Left ventricle myocardium superior (tissue), 1 donor: ENCODE measurements at places on chromosomes 12 and 14. TPM values are rescaled to one million over a fixed set of nuclear protein-coding genes. Genes with fewer than 3 reads are reported as not detected.

DNA sequence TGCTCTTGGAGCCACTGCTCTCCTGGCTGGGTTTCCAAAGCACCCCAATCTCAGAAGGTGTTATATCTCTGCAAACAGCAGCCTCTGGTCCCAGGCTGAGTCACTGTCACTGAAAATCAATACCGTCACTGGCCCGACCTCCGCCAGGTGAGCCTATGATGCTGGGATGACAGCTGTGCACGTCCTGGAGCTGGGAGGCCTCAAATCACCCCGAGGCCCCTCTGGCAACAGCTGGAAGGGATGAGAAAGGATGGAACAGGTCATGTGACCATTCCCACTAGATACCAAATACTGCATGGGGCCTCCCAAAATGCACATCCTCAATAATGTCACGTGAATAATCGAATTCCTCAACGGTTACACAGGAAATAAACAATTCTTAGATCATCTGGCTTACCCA, 190.8 kb downstream of the TTC7B start:
- DNase-seq, result no peak

MIP gene
- total RNA-seq, result not detected

DNA sequence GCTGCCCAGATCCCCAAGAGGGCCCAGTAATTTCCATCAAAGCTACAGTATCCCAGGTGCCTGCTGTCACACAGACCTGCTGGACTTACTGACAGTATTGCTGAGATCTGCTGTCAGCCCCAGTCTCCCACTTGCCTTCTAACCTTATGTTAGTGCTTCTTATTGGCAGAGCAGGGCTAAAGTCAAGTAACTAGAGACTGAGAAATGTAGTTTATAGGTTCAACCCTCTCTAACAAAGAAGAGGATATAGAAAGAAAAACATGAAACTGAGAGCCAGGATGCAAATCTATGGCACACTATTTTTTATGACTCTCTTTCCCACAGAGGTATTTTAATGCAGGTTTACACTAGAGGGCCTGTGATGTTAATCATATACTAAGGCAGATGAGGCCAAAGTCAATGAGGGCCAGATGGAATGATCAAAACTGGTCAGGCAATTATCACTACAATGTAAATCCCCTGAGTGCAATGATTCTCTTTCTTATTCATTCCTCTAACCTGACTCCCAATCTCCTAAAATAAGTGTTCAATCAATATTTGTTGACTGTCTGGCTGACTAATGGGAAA, 781.9 kb downstream of the VRK1 start:
- DNase-seq, result no peak

SIX4 gene
- total RNA-seq, result 1.6 TPM

CLEC6A gene
- not detected for total RNA-seq

ACTR10 gene
- 77.2 TPM for total RNA-seq

DNA sequence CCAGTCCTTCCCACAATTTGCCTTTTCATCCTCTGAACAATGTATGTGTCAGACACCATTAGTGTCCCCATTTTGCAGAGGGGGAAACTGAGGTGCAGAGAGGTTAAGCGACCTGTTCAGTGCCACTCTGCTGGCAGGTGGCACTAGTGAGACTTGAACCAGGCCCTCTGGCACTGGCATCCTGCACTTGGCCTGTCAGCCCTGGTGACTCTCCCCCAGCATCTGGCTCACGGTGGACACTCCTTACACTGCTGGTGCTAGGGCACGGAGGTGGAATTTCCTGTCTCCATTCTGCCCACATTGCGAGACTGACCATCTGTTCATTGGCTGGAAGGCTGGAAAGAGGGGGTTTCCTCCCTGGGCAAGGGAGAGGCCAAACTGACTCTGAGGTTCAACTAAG, 48.7 kb downstream of the CCNK start:
- no peak for DNase-seq

DNA sequence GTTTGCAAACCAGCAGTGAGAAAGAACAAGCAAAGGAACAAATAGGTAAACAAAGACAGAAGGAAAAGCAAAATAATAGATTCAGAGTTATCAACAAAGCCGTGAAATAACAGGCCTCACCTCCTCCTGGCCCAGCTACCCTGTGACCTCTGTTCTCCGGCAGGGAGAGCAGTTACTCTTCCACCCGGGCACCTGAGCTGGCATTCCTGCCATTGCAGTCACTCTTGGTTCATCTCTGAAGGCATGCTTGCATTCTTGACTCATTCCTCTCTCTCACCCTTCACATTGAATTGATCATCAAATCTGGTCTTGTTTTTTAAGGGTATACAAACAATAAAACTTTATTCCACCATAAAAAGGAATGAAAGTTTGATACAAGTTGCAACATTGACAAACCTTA, 95.1 kb downstream of the TTC8 start:
- DNase-seq, result no peak

SNAPC1 gene
- 14.5 TPM for total RNA-seq

GRCh38 chr12:92369636-92370035, 224.0 kb upstream of the BTG1 start:
- DNase-seq, result no peak

DNA sequence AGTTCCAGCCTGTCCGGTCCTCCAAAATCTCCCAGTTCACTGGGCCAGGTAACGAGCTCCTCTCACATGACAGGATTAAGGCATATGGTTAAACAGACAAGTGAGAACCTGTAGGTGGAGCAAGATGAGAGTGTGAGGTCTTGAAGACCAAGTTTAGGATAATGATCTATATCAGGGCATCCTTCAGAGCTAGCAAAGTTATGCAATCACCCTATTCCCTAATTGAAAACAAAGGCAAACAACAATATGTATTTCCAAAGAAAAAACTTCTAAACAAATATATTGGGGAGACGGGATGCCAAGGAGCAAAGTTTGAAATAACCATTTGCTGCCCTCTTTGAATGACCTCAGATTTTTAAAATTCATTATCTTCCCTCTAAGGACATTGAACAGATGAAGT, 571.2 kb downstream of the BCL11B start:
- no peak for DNase-seq

IL31 gene
- total RNA-seq, result not detected

CLEC12A gene
- 4.9 TPM for total RNA-seq

DNA sequence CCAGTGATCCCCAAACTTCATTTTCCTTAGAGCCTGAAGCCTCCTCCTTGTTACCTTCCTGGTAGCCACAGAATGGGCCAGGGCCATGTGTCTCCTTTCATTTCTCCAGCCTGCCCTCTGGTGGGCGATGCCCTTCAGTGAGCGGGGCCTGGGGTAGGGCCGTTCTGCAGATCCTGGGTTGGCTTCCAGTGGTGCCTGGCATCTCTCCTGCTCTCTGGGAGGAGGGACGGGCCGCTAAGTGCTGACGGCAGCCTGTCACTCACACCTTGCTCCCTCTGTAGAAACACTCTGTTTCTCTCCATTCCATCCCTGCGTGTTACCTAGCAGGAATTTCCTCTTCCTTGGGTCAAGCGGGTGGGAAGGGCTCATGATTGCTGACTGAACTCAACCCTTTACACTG, 232.1 kb downstream of the CACNA1C start:
- DNase-seq, result peak; percentile 90

DNA sequence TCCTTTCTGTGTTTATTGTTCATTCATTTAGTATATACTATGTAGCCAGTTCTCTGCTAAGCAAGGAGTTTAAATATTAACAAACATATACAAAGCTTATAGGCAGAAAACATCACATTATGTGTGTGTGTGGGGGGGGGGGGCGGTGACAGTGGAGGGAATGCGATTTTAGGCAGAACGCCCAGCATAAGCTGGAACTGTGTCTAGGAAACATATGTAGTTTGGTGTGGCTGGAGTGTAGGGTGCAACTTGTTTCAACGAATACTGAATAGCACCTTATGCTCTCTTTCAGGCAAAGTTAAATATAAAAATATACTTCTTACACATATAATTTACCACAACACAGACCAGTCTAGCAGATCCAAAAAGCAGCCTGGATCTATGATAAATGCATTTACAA, 980.6 kb downstream of the SLC6A15 start:
- DNase-seq, result no peak

HCAR1 gene
- total RNA-seq, result 0.12 TPM

RNASE4 gene
- 8.1 TPM for total RNA-seq

PTPN6 gene
- 6.0 TPM for total RNA-seq

PLEKHD1 gene
- total RNA-seq, result 0.37 TPM

GRCh38 chr12:107783406-107784376, 9.2 kb downstream of the ASCL4 start:
- DNase-seq, result no peak

DNA sequence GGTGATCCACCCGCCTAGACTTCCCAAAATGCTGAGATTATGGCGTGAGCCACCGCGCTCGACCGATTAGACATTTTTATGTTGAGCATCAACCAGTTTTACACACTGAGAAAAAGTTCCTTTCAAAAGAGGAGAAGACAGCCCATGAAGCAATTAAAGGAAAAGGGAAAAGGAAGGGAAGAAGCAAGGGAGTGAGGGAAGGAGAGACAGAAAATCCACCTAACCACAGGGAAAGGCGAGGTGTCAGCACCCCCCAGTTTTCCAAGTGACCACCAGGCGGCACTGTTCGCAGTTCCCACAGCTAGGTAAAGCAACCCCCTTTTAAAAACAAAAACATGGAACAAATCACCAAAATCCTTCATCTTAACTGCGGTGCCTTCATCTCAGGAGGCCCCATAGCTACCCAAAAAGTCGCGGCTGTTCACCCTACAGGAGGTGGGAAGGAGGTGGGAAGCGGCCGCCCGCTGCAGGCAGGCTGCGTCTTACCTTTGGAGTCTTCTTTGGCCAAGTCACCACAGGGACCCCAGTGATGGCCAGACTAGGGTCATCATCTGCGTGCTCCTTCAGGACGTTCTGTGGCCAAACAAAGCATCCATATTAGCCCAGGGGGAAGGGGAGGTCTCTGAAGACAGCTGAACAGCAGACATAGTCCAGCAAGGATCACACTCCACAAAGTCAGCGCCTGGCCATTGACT, 86.6 kb downstream of the KDM2B start:
- no peak for DNase-seq

GRCh38 chr14:69303086-69303485, 43.1 kb downstream of the GALNT16 start:
- DNase-seq, result no peak

- DNase-seq, result no peak
Observed at GRCh38 chr14:101103321-101103901, 199.9 kb upstream of the RTL1 start.

GRCh38 chr12:119375883-119376190, 41.3 kb downstream of the CCDC60 start:
- DNase-seq, result peak; percentile 38

DNA sequence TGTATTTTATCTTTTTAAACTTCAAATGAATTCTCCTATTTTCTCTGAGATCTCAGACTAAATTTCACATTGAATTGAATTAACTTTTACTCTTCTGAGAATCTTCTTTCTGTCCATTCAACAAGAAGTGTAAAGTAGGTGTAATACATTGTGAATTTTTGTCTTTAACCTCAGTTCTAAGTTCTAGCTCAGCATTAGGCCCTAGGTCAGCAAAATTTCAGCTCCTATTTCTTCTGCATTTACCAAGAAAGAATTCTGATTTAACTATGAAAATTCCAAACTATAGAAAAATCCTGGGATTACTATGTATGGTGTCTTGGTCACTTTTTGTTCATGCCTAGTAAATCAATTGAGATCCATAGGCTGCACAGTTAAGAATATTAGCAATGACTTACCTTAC, 110.9 kb upstream of the MYF6 start:
- no peak for DNase-seq

KCNH3 gene
- 0.30 TPM for total RNA-seq

GDF3 gene
- total RNA-seq, result not detected

PMCH gene
- total RNA-seq, result not detected

GRCh38 chr14:33376510-33376909, 437.8 kb downstream of the NPAS3 start:
- DNase-seq, result no peak

GRCh38 chr12:117061555-117062079, 37.6 kb downstream of the TESC start:
- DNase-seq, result no peak

- DNase-seq, result no peak
Observed at GRCh38 chr14:21833836-21834235, 160.2 kb upstream of the OR4E1 start.

DNA sequence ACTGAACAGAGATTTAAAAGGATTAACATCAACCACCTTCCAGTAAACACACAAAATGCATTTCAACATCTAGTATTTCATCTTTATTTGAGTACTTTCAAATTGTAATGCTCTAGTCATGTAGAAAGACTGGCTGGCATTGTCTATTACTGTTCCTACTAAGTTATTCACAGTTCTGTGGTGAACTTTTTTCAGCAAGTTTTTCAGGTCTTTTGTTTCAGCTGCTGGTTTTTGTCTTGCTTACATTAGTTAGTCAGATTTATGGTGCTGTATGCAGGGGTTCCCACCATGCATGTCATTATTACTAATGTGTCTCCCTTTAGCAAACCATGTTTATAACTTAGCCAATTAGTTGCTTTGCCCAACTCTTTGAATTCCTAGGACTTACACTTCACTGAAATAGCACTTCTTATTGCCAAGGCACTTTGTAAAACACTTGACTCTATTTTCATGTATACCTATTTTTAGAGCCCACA, 253.4 kb upstream of the KITLG start:
- no peak for DNase-seq
